ENCODE measurements at places on chromosomes 6 and 20. TPM values are rescaled to one million over a fixed set of nuclear protein-coding genes. Genes with fewer than 3 reads are reported as not detected.

- DNase-seq, result no peak
These were observed 3.0 kb downstream of the HLA-E start for GRCh38 chr6:30491991-30492952.

DNA sequence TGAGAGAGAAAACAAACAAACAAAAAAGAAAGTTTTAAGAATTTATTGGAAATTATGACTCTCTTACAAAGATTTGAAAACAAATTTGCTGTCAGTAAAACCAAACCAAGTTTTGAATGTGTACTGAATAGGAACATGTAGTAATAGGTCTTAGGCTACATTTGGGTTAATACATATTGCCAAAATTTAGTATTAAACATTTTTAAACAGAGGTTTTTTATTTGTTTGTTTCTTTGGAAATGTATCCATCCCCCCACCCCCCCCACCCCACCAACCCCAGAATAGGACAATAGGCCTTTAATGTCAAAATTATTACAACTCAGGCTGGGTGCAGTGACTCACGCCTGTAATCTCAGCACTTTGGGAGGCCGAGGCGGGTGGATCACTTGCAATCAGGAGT lies 2.5 kb downstream of the C6orf118 start:
- no peak for DNase-seq

DNA sequence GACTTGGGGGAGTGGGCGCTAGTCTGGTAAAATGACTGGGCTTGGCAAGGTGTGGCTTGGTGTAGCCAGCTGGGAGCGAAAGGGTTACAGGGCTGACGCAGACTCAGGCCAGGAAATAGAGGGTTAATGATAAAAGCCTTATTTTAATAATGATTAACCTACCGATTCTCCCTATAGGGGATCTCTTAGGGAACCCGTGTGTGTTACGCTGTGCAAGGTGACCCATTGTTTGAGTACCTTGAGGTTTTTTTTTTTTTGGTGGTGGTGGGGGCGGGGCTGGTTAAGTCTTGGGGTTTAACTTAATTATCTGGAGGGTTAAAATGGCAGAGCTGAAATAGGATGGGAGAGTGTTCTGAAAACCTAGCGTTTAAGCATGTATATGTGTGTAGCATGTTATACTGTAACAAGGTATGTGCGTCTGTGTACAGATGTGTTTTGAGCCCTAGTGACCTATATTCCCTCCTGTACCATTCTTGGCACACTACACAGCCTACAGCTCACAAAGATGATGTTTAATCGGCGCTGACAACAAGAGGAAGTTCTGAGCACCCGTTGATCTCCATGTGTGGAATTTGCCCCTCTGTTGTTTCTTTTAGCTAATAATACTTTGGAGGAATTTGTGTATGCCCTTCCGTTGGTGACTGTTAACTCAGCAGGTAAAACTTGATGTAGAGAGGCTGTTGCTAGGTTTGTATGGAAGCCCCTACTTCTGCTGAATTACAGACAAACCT lies 1.3 kb downstream of the CARMIL1 start:
- no peak for DNase-seq

KCNG1 gene
- total RNA-seq, result 0.42 TPM

CLDN20 gene
- total RNA-seq, result not detected

MLIP gene
- 0.42 TPM for total RNA-seq

CST9L gene
- total RNA-seq, result not detected
